EL (cell line): ENCODE measurements at places on chromosomes 13 and 19.

GRCh38 chr19:574658-575526 is 2.5 kb downstream of the BSG start:
- DNase-seq, result peak; percentile 32

- DNase-seq, result no peak
Measured at GRCh38 chr13:29448174-29448573, 147.3 kb downstream of the SLC7A1 start.

DNA sequence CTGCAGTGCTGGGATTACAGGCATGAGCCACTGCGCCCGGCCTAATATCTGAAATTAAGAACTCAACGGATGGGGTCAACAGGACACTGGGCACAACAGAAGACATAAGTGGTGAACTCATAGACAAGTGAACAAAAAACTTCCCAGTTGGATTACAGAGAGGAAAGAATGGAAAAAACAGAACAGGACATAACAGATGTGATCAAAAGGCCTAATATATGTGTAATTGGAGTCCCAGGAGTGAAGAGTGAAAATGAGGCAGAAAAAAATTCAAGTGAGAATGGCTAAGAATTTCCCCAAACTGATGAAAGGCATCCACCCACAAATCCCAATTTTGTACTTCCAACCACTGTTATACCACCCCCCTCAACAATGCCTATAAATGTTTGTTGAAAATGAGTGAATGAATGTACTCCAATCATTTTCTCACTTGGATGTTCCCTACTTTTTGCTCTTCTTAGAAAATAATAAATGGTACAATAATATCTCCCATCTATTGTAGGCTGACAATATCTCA is 18.3 kb upstream of the ANGPTL8 start:
- DNase-seq, result no peak

DNA sequence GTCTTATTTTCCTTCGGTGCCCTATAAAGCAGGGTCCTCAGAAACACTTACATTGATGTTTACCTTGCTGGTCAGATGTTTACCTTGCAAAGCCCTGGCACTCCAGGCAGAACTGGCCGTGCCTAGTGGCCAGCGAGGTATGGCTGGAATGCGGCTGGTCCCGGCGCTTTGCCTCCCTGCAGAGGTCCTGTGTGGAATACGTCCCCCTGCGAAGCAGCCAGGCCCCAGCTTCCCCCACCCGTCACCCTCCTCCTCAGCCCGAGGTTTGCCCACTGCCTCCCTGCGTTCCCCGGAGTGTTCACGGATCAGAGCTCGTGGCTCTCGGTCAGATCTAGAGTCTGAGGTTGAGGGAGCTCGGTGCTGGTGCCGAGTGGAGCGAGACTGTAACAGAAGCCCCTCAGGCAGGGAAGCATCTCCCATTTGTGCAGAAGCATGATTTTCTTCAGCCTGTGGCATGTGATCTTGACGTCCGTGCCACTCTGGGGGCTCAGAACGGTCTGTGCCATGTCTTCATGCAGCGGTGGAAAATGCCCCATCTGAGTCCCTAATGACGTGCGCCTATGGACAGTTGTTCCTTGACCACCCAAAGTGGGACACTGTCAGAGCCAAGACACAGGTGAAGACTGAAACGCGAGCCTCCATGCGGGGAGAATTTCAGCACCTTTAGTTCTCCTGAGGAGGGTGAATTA is 54.8 kb upstream of the SOX1 start:
- DNase-seq, result no peak

DNA sequence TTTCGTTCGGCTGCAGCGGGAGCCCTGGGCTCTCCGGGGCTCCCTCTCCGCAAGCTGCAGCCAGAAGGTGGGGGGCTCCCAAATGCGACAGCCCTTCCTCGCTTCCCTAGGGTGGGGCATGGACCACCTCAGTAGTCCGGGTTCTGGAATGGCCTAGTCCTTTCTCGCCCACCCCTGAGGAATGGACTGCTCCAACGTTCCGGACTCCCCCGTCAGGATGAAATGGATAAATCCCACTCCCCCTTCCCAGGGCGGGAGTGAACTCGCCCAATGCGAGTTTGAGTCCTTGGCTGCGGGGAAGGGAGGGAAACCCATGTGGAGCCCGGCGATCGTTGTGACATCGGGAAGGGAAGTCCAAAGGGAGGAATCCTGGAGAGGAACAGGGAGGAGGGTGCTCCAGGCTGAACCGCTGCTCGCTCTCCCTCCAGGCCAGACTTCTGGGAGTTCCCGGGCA is 5.5 kb downstream of the HRC start:
- peak; percentile 82 for DNase-seq

GRCh38 chr19:11964858-11965645 is at the start of gene ZNF763:
TSS of gene ZNF763 (plus strand) at chr19:11965040. CDS start at chr19:11965209, 169 bp downstream.
- DNase-seq, result peak; percentile 90

DNA sequence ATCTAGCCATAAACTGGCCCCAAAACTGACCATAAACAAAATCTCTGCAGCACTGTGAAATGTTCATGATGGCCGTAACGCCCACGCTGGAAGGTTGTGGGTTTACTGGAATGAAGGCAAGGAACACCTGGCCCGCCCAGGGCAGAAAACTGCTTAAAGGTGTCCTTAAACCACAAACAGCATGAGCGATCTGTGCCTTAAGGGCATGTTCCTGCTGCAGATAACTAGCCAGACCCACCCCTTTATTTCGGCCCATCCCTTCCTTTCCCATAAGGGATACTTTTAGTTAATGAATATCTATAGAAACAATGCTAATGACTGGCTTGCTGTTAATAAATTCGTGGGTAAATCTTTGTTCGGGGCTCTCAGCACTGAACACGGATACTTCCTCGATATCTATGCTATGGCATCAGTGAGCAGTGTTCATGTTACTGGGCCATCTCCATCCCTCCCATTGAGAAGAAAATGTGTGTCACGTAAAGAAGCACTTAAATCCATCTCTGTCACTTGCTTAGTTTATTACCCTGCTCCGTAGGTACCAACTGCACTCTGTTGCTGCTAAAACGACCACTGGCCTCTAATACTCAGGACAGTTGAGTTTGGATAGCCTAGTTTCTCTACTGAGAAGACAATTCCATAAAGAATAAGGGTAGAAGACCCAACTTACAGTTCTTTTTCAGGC is 5.3 kb downstream of the ATP7B start:
- DNase-seq, result no peak

GRCh38 chr13:41608111-41608838 is 150.9 kb downstream of the RGCC start:
- no peak for DNase-seq

- DNase-seq, result no peak
Measured at GRCh38 chr19:4358709-4359626, 15.6 kb downstream of the MPND start.

- DNase-seq, result no peak
Measured at GRCh38 chr13:106846571-106847448, 278.9 kb upstream of the ARGLU1 start.
